ENCODE measurements at places on chromosomes 4 and X. TPM values are rescaled to one million over a fixed set of nuclear protein-coding genes. Genes with fewer than 3 reads are reported as not detected.

TLR6 gene
- total RNA-seq = 6.7 TPM

SH3RF1 gene
- 30.8 TPM for total RNA-seq

CSAG1 gene
- total RNA-seq = not detected

SOWAHB gene
- 2.9 TPM for total RNA-seq

DCAF12L1 gene
- total RNA-seq = not detected

TIGD4 gene
- 0.37 TPM for total RNA-seq

SOX3 gene
- not detected for total RNA-seq

KLB gene
- total RNA-seq = 0.17 TPM

SERPINA7 gene
- total RNA-seq = not detected

SPANXN4 gene
- not detected for total RNA-seq

TBX22 gene
- total RNA-seq = not detected

TMEM31 gene
- total RNA-seq = not detected

TRPC5OS gene
- total RNA-seq = not detected

KCTD8 gene
- not detected for total RNA-seq

DUSP21 gene
- not detected for total RNA-seq

COL4A5 gene
- total RNA-seq = 123 TPM

OCIAD2 gene
- total RNA-seq = 111 TPM

TMEM144 gene
- 21.5 TPM for total RNA-seq

DCAF8L2 gene
- not detected for total RNA-seq

FGA gene
- not detected for total RNA-seq

Measured in mammary epithelial cell (primary cell).